Activated naive CD8-positive, alpha-beta T cell treated with anti-CD3 and anti-CD28 coated beads, Interleukin-2, amount 50 U/mL, for 24 hours (primary cell): ENCODE measurements at places on chromosomes 12 and 14.

GRCh38 chr14:76998910-76999309 is 29.6 kb downstream of the IRF2BPL start:
- DNase-seq = no peak

DNA sequence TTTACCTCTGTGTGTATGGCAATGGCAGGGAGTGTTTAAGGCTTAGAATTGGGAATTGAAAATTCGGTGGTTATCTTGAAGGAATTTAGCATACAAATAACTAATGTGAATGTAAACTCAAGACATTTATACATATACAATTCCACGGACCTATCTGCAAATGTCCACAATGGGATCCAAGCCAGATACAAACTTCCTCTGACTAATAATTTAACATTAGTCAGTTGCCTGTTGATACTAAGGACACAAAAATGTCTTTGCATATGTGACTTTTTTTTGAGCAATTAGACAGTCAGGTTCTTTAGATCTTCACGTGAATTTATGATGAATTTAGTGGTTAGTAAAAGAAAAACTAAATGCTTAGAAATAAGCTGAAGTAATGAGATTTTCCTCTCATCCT is 40.5 kb downstream of the ESR2 start:
- DNase-seq = no peak

- no peak for DNase-seq
Observed at GRCh38 chr12:447141-447540, 12.6 kb upstream of the B4GALNT3 start.

- DNase-seq = no peak
Observed at GRCh38 chr12:12523229-12523628, 39.4 kb downstream of the DUSP16 start.

- no peak for DNase-seq
Observed at GRCh38 chr12:51174501-51174900, 1.6 kb upstream of the TFCP2 start.

- no peak for DNase-seq
Observed at GRCh38 chr12:130971925-130972585, 18.3 kb downstream of the ADGRD1 start.

GRCh38 chr12:5437182-5437583 is 5.3 kb downstream of the NTF3 start:
- no peak for DNase-seq

DNA sequence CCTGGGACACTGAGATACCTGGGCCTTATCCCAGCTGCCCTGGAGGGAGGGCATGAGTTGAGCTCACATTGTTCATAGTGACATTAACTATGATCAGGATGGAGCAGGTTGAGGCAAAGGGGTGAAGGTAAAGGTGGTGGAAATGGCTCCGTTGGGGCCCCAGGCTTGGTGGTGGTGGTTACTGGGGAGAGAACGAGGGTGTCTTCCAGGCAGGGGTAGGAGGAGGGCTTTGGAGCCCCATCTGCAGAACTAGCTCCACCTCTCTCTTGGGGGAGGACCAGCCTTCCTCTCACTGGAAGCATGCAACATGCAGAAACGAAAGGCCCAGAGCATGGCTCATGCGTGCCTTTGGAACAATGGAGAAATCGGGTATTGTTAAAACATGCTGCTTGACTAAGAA is 217.0 kb downstream of the SLC41A2 start:
- no peak for DNase-seq

- no peak for DNase-seq
Observed at GRCh38 chr12:117593815-117594400, 232.5 kb upstream of the NOS1 start.

DNA sequence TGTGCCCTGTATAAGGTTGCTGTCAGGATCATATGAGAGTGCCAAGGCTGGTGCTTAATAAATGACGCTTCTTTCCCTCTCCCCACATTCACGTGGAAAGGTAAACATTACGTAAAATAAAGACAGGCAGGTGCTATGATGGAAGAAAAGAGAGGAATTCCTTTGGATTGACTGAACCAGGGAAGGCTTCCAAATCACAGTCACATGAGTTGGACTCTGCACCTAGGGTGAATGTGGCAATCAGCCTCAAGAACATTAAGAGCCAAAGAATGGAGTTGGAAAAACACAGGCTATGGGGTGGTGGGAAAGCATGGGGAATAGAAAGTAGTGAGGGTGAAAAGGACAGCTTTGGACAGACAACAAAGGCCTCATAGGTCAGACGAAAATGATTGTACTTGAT is 473.1 kb downstream of the VRK1 start:
- DNase-seq = no peak

GRCh38 chr12:65948320-65949008 is 124.2 kb downstream of the HMGA2 start:
- no peak for DNase-seq

- DNase-seq = no peak
Observed at GRCh38 chr14:78567343-78567742, 397.2 kb downstream of the NRXN3 start.

DNA sequence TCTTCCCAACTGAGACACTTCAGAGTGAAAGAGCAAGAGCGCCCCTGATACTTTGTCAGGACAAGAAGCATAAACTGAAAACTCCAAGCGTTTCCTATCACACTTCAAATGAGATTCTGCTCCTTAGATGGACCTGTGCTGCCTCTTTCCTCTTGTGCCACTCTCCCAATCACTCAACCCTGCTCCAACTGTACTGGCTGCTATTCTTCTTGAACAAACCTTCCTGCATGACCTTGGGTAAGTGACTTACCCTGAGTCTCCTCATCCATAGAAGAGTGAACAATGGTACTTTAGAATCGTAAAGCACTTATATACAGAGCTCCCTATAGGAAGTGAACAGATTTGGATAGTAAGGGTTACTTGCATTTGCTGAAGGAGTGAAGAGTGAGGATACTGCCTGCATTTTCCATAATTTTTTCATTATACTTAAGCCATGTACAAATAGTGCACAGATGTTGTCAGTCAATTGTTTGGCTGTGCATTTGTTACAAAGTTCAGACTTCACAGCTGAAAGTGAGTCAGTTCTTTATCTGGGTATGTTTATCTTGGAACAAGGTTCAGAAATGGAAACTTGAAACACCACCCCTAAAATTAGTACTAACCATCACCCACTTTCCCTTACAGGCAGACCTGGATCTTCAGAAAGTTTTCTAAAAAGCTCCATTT is 10.8 kb downstream of the MTERF2 start:
- DNase-seq = no peak

DNA sequence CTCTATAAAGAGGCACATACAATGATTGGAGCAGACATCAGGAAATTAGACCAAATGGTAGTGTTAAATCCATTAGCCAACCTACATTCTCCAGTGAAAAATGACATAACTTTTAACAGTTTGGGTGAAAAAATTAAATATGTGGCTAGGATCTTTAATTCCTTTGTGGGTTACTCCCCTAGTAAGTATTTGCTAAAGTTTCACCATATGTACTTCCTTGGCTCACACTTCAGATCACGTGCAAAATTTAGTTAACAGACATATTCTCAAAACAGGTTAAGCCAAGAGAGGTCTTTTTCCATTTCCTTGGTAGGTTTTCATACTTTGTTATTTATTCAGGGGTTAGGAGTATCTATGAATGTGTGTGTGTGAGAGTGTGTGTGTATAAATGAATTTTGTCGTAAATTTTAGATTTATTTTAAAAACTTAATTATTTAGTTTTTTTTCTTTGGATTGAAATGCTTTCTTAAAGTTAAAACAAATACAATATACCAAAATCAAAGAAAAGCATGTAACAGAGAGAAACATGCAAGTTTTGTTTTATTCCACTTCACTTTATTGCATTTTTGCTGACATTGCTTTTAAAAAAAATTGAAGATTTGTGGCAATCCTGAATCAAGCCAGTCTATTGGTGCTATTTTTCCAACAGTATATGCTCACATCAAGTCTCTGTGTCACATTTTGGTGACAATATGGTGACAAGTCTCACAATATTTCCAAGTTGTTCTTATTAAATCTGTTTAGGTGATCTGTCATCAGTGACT is 258.7 kb downstream of the FLRT2 start:
- no peak for DNase-seq

DNA sequence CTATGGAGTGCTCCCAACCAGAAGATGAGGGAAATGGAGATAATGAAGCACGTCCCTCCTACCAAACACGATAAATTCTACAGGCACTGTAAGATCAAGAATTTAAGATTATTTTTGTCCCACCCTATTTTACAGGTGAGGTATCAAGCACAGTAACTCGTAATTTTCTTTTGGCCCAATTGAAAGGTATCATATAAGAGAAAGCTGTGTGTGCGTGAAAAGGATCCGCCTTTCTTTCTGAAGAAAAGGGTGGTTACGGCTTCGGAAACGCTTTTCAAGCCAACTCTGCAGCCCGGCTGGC is 733 bp upstream of the KLHDC2 start:
- no peak for DNase-seq

DNA sequence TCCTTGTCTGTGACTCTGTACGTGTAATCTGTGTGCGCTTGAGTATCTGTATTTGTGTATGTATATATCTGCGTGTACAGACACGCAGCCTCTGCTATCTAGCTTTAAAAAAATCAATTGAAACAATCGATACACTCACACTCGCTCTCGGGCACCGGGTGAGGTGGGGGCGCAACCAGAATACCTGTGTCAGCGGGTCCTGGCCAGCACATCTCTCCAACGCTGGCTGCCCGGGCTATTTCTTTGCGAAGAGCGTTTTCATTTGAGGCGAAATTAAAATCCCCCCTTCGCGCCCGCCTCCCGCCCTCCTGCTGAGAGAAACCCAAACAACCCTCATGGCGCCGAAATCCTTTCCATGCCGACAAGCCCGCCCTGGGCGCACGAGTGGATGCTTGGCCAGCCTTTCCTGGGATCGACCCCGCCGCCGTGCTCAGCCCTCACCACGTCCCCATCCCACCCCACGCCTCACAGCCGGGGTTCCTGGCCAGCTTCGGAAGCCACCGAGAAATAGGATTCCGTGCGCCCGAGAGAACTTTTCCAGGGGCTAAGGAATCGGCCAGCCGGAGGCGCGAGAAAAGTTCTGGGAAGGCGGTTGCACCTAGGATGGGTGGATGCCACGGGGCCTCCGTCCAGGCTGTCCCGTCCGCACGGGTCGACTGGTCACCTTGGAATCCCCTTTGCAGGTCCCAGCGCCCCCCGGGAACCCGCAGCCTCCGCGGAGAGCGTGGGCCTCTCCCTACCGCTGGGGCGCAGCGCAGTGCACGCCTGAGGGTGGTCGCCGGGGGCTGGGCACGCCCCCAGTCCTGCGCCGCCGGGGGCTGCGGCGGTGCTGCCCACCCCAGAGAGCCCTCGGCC is 1.0 kb downstream of the ZDHHC22 start:
- DNase-seq = no peak

GRCh38 chr14:39442293-39442692 is 10.1 kb upstream of the FBXO33 start:
- no peak for DNase-seq

GRCh38 chr14:95294834-95295599 is 24.7 kb downstream of the CLMN start:
- DNase-seq = no peak

DNA sequence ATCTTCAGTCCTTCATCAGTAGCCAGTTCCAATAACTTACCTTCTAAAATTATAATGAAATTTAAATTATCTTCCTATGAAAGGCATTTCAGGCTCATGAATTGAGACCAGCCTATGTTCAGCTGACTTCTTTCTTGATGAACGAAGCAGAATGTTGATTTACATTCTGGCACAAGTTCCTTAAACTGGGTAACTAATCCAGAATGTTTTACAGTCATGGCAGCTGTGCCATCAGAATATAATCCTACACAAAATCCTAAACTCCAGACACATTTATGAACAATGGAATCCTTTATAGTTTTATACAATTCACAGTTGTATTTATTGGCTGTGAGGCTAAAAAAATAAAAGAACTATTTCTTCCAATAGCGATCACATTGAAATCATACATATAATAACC is 97.3 kb upstream of the CPM start:
- no peak for DNase-seq

GRCh38 chr12:40820794-40821484 is 128.7 kb downstream of the CNTN1 start:
- no peak for DNase-seq

DNA sequence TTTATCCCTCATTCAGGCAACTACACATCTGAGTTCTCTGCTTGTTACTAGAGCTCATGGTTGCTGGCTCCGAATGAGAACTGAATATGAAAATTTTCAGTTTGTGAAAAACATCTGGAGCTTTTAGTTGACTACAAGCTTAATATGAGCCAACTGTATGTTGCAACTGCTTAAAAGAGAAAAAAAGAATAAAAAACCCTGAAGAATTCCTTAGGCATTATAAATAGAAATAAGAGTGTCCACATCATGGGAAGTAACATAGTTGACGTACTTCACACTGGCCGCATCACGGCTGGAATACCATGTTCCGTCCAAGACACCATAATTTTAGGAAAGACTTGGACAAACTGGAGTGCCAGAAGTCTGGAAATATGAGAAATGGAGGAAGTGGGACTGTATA is 57.9 kb downstream of the PDE3A start:
- no peak for DNase-seq

DNA sequence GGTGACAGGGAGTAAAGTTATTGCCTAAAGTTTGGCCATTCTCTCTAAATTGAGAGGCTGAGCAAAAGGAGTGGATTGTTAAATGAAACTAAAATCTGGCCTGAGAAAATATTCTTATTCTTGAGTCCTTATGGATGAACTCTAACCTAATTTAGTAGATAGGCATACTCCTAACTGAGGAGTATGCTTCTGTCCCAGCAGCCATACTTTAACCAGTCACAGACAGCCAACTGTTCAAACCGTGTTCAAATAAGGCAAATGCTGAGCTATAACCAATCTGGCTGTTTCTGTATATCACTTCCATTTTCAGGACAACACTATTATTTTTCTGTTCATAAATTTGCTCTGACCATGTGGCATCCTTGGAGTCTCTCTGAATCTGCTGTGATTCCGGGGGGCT is 75.9 kb upstream of the RERGL start:
- DNase-seq = no peak

- DNase-seq = no peak
Observed at GRCh38 chr14:103671911-103672310, 42.9 kb downstream of the KLC1 start.

DNA sequence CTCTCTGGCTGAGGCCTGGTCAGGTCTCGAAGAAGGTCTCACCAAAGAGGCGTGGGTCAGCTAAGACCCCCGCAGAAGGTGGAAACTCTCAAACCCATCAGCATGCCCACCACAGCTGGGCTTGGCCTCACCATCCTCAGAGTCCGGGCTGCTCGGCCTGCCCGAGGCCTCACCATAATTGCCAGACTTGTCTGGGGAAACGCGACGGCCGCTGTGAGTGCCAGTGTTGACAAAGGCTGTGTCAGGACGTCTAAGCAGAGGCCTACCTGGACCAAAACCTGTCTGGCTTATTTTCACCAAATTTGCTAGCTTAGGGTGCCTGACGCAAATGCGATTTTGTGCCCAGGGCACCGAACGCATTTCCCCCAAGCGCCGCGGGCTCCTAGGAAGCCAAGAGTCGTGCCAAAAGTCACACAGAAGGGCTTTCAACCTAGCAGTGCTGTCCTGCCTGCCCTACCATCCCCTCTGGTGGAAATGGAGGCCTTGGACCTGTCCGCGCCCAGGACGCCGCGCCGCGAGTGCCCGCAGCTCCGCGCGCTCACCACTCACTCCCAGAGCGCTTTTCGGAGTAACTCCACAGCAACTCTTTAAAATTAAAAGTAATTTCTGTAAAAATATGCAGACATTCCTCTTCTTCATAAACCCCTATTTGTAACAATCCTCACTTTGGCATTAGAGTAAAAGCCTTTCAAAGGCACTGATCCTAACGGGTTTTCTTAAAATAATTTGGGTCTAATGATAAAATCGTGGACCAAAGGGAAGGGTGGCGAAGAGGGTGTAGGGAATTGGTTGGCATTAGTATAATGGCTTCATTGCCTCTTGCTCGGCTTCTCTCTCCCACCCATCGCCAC is 1.2 kb upstream of the ALX1 start:
- no peak for DNase-seq

- DNase-seq = no peak
Observed at GRCh38 chr14:79091381-79091963, 921.3 kb downstream of the NRXN3 start.

GRCh38 chr14:38311655-38312054 is 55.8 kb upstream of the CLEC14A start:
- no peak for DNase-seq
